ENCODE measurements at places on chromosomes 6 and 20.
A peak's percentile ranks its signal among the peaks of the same experiment; 100 is the strongest.

- peak; percentile 14 for DNase-seq
Measured at GRCh38 chr6:155066361-155066760, 71.2 kb downstream of the TIAM2 start.

- no peak for DNase-seq
Measured at GRCh38 chr6:48027704-48028435, 83.1 kb downstream of the PTCHD4 start.

DNA sequence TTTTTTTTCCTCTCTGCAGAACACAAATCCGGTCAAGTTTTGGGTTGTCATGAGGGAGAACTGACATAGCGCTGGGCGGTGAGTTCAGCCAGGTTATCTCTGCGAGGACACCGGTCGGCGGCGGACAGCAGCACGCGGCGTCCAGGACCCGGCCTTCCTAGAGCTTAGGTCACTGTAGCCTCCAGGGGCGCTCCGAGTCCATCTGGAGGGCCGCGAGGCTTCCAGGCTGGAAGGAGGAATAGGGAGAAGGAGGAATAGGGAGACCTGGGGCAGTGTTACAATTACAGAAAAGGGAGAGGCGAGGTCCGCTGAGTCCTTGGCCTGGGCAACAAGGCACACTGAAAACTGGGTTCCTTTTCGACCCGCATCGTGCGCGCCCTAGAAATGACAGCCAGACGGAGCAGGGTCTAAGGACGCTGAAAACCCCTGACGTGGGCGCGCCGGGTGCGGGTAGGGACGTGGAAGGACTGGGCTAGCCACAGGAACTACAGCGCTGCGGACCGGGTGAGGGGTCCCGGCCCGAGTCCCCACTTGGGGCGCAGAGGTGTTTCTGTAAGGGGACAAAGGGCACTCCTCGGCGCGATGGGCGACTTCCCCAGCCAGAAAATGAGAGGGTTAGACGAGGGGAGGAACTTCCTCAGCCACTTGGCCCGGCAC is 536 bp upstream of the FNDC1 start:
- peak; percentile 58 for DNase-seq

DNA sequence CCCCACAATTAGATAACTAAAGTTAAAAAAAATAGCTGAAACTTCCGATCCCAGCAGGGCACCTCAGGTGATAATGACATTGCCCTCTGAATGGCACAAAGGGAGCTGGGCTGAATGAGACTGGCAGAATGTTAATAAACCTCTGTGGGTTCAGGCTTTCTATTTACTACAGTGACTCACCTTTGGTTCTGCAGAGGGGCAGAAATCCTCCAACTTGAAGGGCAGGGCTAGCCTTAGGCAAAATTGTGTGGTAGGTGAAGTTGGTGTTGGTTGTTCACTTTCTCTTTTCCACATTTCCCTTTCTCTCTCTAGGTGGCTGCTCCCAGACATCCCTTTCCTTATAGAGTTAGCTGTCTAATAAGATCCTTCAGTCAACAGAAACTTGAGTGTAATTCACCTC is 625.2 kb downstream of the EPM2A start:
- no peak for DNase-seq

DNA sequence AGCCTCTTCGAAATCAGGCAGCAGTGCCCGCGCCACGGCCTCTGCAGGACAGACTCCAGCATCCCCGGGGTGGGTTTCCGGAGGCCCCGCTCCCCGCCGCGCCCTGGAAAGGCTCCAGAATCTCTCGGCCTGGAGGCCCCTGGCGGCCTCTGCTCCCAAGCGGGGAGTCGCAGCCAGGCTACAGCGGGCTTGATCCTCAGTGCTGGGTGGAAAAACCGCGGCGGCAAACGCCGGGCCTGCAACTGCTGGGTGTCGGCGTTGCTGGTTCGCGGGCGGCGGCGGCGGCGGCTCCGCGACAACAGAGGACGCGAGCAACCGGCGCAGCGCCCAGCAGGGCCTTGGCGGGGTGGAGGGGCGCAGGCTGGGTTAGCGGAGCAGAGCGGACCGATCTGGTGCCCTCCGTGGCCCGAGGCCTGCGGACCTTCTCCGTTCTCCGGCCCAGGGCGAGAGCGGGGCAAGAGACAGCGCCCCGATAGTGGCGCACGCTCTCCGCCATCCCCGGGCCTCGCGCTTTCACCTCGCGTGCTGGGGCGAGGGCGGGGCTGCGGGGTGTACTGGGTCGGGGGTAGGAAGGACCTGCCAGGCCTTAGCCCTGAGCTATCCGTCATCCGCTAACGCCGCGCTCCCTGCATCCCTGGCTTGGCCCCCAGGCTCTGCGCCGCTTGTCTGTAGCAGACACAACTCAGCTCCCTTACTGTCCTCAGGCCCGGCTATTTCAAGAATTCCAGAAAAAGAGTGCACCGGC is 3.4 kb upstream of the ZNF292 start:
- peak; percentile 52 for DNase-seq

DNA sequence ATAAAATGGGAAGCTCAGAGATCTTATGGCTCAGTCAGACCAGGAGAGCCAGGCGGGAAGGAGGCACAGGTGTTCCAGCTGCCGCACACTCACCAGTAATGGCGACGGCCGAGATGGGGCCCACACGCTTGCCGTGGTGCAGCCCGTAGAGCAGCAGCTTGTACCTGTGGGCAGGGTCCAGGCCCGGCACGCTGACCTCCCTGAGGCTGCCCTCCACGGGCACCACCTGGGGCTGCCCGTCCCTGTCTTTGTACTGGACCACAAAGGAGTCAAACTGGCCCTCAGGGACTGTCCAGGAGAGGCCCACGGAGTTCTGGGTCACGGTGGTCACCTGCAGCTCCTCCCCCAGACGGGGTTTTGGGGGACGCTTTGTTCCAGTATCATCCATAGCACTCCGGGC is 31.2 kb downstream of the CYP21A2 start:
- no peak for DNase-seq

DNA sequence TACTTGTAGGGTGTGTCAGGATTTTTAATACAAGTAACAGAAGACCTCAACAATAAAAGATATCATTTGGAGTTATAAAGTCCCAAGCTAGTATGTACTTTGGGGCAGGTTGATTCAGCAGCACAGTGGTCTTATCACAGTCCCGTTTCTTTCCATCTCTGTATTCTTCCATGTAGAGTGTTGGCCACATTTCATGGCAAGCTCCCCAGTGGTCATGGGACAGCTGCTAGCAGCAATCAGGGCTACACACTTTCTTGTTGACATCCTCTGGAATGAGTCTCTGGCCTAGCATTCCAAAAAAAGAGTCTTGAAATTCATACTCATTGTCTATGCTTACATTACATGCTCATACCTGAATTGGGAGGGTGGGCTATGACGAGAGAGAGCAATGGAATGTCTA is 53.2 kb downstream of the SOBP start:
- DNase-seq = no peak

GRCh38 chr20:4887586-4887985 is 113.7 kb downstream of the SLC23A2 start:
- no peak for DNase-seq

- no peak for DNase-seq
Measured at GRCh38 chr6:146267447-146267846, 238.6 kb downstream of the GRM1 start.

DNA sequence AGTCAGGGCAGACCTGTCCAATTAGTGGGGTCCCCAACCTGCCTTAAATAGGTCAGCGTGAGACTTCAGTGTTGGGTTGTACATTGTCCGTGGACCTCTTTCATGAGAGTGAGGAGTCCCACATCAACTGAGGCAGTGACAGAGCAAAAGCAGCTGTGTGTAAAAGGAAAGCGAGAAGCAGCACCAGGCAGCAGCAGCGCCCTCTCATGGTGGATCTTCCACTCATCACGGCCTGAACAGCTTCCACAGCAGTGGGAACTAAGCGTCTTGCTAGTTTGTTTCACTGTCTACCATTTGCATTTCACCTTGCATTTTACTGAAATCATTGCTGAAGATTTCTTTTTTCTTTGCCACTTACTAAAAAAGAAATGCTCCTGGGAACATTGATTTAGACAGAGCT is 333.8 kb downstream of the PKHD1 start:
- DNase-seq = no peak

GRCh38 chr6:158519761-158520160 is 40.1 kb upstream of the TMEM181 start:
- no peak for DNase-seq

- DNase-seq = peak; percentile 75
Measured at GRCh38 chr20:20549704-20550103, 162.7 kb downstream of the RALGAPA2 start.

GRCh38 chr6:56386717-56387116 is 139.3 kb upstream of the COL21A1 start:
- no peak for DNase-seq

- DNase-seq = no peak
Measured at GRCh38 chr6:17967668-17968518, 19.5 kb downstream of the KIF13A start.

DNA sequence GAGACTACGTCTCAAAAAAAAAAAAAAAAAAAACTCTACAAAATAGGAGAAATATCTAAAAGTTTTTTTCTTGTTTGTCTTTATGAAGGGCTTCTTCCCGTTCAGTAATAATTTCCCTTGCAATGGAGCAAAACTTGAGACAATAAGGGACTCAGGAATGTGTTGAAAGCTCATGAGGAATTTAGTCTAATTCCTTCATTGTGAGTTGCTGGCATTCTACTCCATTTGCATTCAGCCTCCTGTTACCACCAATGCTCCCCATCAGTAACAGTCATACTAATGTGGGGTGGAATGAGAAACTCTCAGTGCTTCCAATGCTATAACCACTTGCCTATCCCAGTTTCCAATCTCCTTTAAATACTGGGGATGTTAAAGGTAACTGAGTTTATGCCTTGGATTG is 576.7 kb upstream of the AGPAT4 start:
- no peak for DNase-seq

- DNase-seq = no peak
Measured at GRCh38 chr20:47611785-47612184, 110.1 kb downstream of the NCOA3 start.

GRCh38 chr20:19301843-19302242 is 89.4 kb downstream of the SLC24A3 start:
- no peak for DNase-seq

DNA sequence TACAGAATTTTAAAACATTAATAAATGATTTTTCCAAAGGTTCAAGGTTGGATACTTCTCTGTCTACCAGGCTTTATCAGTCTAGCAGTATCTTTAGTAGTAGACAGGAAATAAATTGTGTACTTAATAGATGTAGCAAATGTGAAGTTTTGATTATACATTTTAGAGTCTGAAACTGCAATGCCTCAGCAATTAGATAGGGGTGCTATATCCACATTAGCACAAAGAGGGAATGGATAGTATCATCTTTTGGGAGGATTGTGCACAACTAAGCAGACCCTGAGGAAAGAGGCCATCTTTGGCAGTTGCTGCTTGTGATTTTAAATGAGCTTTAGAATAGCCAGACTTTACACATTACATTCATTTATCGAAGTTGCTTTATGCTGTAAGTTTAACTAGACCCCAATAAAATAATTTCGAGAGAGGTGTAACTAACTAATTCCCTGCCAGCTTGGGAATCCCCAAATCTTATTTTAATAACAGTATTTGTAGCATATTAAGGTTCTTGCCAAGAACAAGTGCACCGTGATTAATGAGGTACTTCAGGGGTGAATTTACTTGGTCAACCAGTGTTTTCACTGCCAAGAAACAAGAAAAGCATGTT is 2.8 kb downstream of the KCNQ5 start:
- DNase-seq = peak; percentile 32

- DNase-seq = no peak
Measured at GRCh38 chr6:89494131-89494793, 61.3 kb downstream of the ANKRD6 start.

- no peak for DNase-seq
Measured at GRCh38 chr6:162821102-162821501, 93.3 kb downstream of the PACRG start.

- DNase-seq = no peak
Measured at GRCh38 chr20:21393816-21394519, 3.4 kb downstream of the NKX2-4 start.

DNA sequence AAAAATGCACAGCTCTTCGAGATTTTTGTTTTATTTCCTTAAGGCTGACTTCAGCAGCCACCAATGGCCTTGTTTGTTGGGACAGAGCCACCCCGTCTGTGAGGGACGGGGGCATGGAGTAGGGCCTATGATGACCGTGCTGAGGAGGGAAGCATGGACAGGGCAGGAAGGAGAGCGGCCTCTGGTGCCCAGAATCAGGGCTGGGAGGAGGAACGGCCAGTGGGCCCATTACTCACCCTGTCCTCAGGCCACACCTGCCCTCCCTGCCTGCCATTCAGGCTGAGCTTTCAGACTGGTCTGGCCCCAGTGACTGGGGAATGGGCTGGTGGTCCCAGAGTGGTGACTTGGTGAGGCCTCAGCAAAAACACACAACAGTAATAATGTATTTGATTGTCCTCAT is 104.4 kb downstream of the SMOC2 start:
- no peak for DNase-seq

DNA sequence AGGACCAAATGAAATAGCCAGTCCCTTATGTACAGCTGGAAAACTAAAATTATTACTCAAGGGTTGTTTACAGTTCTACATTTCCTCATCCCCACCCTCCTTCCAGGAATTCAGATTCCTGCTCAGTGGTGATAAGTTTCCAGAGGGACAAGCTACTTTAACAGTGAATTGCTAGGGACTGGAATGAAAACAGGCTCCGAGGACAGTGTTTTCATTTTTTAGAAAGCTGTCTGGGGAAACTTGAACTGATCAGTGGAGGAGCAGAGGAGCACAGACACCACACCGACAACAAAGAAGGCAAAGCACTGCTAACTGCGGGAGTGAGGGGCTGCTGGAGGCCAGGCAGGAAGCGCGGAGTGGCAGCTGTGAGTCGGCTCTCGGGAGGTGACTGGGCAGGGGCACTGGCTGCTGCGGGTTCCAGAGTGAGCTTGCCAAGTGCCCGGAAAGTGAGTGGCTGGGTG is 322.2 kb downstream of the ESR1 start:
- DNase-seq = peak; percentile 53

GRCh38 chr20:23484081-23484480 is 6.8 kb upstream of the CST8 start:
- no peak for DNase-seq

- DNase-seq = no peak
Measured at GRCh38 chr6:169904051-169904922, 152.9 kb downstream of the ERMARD start.

DNA sequence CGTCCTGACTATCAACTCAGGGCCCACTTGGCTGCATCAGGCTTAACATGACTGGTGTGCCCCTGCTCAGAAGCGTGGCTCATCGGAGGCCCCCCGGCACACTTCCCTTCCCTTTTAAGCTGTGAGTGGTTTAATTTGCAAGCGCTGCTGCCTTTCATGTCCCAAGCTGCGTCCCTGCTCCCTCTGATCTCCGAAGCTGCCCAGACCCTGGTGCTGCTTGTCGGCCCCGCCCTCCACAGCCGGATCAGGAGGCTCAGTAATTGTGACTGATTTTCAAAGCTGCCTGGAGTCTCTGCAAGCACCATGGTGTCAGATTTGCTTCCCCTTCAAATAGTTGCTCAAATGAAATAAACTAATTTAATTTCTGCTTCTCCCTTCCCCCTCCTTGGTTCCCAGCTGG is 71.1 kb downstream of the CDH22 start:
- no peak for DNase-seq

- no peak for DNase-seq
Measured at GRCh38 chr6:80173411-80173810, 66.9 kb downstream of the BCKDHB start.

- DNase-seq = no peak
Measured at GRCh38 chr20:45223136-45223535, 2.0 kb downstream of the SEMG2 start.

All from AG08396 (cell line).